Mesothelial cell of epicardium (in vitro differentiated cells): ENCODE measurements at places on chromosomes 2 and 18. TPM values are rescaled to one million over a fixed set of nuclear protein-coding genes. Genes with fewer than 3 reads are reported as not detected.

- peaks cover 49% of the 10 kb centered on the region for H3K4me1 ChIP-seq
- DNase-seq: no peak
- H3K4me3 ChIP-seq: no peak overlapping the region
- H3K27me3 ChIP-seq: no peaks in the 10 kb centered on the region
- H3K27ac ChIP-seq: no peak overlapping the region
Observed at GRCh38 chr2:108960006-108960405, 29.0 kb downstream of the EDAR start.

DNA sequence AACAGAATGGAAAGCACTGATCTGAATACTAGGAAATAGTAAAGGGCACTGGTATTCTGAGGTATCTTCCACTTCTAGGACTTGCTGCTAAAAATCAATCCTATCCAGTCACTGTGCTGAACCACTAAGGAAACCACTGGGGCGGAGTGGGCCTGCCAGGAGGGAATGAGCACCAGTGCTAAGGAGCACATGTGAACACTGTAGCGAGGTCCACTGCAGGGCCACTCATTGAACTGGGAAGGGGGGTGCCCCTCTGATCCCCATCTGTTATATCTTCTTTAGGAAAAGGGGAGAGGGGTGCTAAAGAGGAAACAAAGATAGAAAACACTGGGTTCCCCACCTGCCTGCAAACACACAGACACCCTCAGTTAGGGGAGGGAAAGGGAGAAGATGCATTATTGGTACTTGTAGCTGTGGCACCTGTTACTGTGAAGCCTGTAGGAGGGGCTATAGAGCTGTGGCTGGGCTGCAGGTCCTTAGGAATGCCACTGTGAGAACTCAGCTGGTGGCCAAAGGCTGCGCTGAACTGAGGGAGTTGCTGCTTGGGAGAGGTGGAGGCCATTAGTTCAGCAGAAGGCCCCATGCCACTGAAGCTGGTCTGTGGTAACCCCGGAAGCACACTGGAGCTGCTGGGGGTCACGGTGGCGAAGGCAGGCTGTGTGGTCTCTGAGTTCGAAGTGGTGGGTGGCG is 81.8 kb downstream of the INO80D start:
- no peak overlapping the region for H3K27ac ChIP-seq
- no peaks in the 10 kb centered on the region for H3K27me3 ChIP-seq
- peaks cover 35% of the 10 kb centered on the region for H3K36me3 ChIP-seq
- DNase-seq: no peak
- peaks cover 5% of the 10 kb centered on the region for H3K4me1 ChIP-seq
- no peak overlapping the region for H3K4me3 ChIP-seq

DNA sequence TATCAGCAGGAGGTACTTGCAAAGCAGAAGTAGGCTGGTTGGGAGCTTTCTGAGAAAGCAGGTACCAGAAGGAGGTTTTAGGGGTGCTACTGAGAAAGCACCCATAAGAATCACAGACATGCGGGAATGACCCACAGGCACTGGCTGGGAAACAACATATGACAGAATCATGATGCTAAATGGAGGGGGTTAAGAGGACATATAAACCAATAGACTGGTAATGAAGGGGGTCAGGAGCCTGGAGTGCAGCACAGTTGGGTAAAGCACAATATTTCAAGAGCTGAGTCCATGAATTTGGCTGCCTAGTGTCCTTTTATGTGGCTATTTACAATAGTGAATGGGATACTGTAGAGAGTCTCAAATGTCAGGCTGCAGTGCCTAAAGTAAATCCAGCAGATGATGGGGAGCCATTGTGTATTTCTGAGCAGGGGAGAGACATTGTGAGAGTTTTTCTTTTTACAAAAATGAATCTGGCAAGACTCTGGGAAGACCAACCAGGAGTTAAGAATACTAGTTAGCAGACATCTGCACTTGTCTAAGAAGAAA is 27.6 kb upstream of the GMCL1 start:
- DNase-seq: no peak
- no peaks in the 10 kb centered on the region for H3K27me3 ChIP-seq
- H3K27ac ChIP-seq: no peak overlapping the region
- H3K36me3 ChIP-seq: peaks cover 19% of the 10 kb centered on the region
- H3K4me3 ChIP-seq: no peak overlapping the region
- peaks cover 48% of the 10 kb centered on the region for H3K4me1 ChIP-seq

GRCh38 chr2:60586081-60586480 is 32.6 kb upstream of the BCL11A start:
- H3K27me3 ChIP-seq: peaks cover 15% of the 10 kb centered on the region
- DNase-seq: no peak
- no peaks in the 10 kb centered on the region for H3K36me3 ChIP-seq
- H3K4me1 ChIP-seq: peaks cover 3% of the 10 kb centered on the region
- H3K27ac ChIP-seq: no peak overlapping the region

- H3K36me3 ChIP-seq: no peaks in the 10 kb centered on the region
- DNase-seq: no peak
- no peak overlapping the region for H3K4me3 ChIP-seq
- no peak overlapping the region for H3K27ac ChIP-seq
Observed at GRCh38 chr2:66679442-66679841, 244.5 kb downstream of the MEIS1 start.

The EMILIN1 gene
- total RNA-seq: 170 to 179 TPM (median 172 TPM) in 3 replicates

The TFCP2L1 gene
- 0.13 to 0.54 TPM (median 0.16 TPM) in 3 replicates for total RNA-seq

The HRH4 gene
- 0.07 TPM in 1 of 3 replicates, not detected in the others for total RNA-seq

The USP40 gene
- 48.7 to 51.0 TPM (median 50.0 TPM) in 3 replicates for total RNA-seq

The ANTXR1 gene
- total RNA-seq: 137 to 144 TPM (median 144 TPM) in 3 replicates
